ENCODE measurements at places on chromosomes 4 and X.

DNA sequence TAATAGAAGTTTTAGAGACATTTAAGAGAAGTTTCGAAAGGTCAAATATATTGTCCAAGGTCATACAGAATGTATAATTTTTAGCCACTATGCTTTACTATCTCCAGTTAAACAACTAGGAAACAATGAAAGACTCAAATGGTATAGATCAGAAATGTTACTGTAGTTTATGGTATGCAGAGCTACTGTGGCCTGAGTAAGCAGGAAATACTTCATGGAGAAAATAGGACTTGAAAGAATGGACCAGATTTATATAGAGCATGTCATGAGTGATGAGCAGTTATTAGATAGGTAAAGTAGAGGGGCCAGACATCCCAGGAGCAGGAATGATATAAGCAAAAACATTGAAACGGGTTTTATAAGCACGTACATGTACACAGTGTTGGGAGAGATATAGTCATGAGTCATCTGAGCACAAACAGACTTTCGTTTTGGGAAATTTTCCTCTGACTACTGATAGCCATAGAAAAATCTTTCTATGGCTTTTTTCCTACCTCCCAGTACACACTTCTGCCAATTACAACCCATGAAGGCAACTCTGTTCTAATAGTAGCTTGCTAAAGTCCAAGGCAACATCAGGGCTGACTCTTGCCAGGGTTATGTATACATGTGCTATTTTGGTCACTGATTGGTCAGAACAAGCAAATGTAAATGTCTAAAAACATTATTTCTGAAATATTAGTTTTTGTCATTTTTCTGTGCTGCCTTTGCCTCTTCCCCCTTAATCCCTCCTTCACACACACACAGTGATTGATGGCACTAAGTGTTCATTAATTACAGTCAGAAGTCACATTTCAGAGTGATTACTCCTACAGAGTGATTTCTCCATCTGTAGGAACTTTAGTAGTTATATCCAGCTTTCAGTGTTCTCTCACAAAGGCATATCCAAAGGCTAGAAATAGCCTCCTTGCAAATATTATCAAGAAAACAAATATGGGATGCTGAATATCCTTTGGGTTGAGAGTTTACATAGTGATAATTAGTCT is 198.7 kb downstream of the ENOX2 start:
- no peak for DNase-seq

- no peak for DNase-seq
These were observed 187.0 kb upstream of the S100G start for GRCh38 chrX:16462912-16463311.

- no peak for DNase-seq
These were observed 758.1 kb downstream of the GRID2 start for GRCh38 chr4:93061826-93062225.

- no peak for DNase-seq
These were observed 13.1 kb downstream of the SLC25A5 start for GRCh38 chrX:119481323-119481801.

GRCh38 chr4:169042608-169043007 is 32.6 kb upstream of the CBR4 start:
- DNase-seq = no peak

Data from esophagus muscularis mucosa (tissue), 4 donors.